ENCODE measurements at places on chromosomes 12 and 14.

GRCh38 chr14:100709289-100710284, 17.1 kb upstream of the DLK1 start:
- DNase-seq: no peak

DNA sequence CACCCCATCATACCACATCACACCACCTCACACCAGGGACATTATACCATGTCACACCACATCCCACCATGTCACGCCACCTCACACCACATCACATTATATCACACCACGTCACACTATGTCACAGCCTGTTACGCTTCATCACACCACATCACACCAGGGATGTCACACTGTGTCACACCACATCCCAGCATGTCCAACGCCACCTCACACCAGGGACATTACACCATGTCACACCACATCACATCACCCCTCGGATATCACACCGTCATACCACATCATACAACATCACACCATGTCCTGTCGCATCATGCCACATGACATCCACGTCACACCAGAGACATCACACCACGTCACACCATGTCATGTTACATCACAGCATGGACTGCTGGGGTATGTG, 235.5 kb downstream of the TMEM121 start:
- no peak for DNase-seq

- DNase-seq: no peak
Observed at GRCh38 chr12:19615384-19615725, 176.1 kb downstream of the AEBP2 start.

- no peak for DNase-seq
Observed at GRCh38 chr12:94603434-94604365, 46.7 kb downstream of the TMCC3 start.

- DNase-seq: no peak
Observed at GRCh38 chr14:77601846-77602619, 14.4 kb downstream of the SPTLC2 start.

DNA sequence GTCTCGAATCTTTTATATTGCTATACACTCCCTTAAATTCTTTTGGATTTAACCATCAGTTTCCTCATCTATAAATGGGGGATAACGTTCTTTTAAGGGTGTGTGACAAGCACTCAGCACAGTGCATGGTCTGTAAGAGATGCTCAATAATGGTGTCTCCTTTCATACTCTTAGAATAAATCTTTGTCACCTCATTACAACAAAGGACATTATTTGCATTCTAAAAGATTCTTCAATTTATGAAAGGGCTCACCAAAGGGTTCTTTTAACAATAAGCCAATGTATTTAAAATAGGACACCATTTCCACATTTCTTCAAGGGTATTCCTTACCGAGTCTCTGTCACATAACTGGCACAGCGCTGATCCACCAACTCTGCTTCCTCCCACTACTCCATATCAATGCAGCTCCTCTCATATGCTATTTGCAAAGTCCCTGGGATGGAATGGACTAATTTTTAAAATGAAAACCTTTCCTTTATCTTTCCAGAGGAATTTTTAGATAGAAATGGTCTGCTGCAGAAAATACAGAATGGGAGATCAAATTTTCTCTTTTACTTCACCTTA, 29.2 kb upstream of the RIC8B start:
- DNase-seq: no peak

DNA sequence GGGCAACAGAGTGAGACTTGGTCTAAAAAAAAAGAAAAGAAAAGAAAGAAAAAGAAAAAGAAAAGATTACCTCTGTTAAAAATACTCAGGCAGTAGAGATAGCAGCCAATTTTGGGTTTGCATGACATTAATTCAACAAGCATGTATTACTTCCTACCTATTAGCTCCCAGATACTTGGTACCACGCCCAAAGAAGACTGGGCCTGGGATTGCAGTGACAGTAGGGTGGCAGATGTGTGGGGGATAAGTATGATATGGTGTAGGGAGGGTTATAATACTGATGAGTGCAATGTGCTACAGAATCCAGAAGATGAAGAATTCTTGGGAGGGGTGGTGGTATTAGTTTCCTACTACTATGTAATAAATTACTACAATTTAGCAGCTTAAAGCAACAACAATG, 46.4 kb upstream of the FOS start:
- no peak for DNase-seq

DNA sequence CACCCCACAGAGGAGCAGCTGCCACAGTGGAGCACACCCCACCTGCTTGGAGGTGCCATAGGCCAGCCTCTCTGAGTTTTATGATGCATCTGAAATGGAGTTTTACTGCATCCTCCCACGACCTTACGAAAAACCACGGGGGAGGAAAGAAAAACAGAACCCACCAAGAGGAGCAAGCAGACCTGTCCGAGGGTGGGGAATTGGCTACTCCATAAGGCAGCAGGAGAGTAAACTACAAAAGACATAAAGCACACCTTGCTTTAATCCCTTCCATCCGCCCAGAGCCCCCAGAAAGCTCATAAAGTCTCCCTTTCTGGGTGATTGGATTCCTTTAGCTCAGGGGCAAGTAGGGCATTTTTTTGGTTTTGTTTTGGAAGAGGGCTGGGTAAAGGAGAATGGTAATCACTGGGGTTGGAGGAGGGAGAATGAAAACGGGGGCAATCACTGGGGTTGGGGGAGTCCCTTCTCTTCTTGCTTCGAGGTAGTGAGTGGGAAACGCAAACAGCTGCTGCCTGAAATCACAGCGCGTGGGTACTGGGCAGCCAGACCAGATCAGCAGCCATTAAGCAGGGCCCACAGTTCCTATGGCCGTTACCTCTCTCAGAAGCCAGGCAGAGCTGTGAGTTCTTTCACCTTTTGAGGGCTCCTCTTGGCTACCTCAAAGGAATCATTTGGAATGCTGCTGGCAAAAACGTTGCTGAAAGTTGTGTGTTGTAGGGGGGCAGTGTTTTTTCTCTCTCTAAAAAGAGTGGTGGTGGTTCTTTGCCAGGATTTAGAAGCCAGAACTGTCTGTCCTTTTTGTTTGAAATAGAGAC, 433.6 kb downstream of the ZFP36L1 start:
- DNase-seq: peak; percentile 40

Measured in GM13976 (cell line).